ENCODE measurements at places on chromosomes 7 and 10. TPM values are rescaled to one million over a fixed set of nuclear protein-coding genes. Genes with fewer than 3 reads are reported as not detected.

The UPF2 gene
- 32.2 TPM for polyA plus RNA-seq

The GALNT17 gene
- polyA plus RNA-seq, result not detected

The PRSS37 gene
- not detected for polyA plus RNA-seq

The ATXN7L1 gene
- polyA plus RNA-seq, result 17.8 TPM

The C10orf71 gene
- polyA plus RNA-seq, result not detected

The TMEM196 gene
- not detected for polyA plus RNA-seq

The PCLO gene
- polyA plus RNA-seq, result not detected

The ADAMTS14 gene
- not detected for polyA plus RNA-seq

The OPTN gene
- polyA plus RNA-seq, result 16.3 TPM

The VWDE gene
- polyA plus RNA-seq, result not detected

The FKBP6 gene
- polyA plus RNA-seq, result not detected

Measured in IgD-negative memory B cell (primary cell).